Activated CD8-positive, alpha-beta T cell treated with anti-CD3 and anti-CD28 coated beads, Interleukin-2, amount 10 ng/mL, durations not matched to agents 7 days and 5 days (primary cell): ENCODE measurements at places on chromosomes 2 and 18. TPM values are rescaled to one million over a fixed set of nuclear protein-coding genes. Genes with fewer than 3 reads are reported as not detected.

The CYTIP gene
- 227 TPM for total RNA-seq

The PRKAG3 gene
- not detected for total RNA-seq

The CIB4 gene
- not detected for total RNA-seq

The SMAD2 gene
- total RNA-seq = 136 TPM

The SLC4A3 gene
- not detected for total RNA-seq

The OTOF gene
- total RNA-seq = 19.9 TPM

The ACP1 gene
- 97.7 TPM for total RNA-seq

The REL gene
- 21.6 TPM for total RNA-seq

The CCT7 gene
- total RNA-seq = 347 TPM
